ENCODE measurements at places on chromosomes 2 and 18.
A peak's percentile ranks its signal among the peaks of the same experiment; 100 is the strongest.

DNA sequence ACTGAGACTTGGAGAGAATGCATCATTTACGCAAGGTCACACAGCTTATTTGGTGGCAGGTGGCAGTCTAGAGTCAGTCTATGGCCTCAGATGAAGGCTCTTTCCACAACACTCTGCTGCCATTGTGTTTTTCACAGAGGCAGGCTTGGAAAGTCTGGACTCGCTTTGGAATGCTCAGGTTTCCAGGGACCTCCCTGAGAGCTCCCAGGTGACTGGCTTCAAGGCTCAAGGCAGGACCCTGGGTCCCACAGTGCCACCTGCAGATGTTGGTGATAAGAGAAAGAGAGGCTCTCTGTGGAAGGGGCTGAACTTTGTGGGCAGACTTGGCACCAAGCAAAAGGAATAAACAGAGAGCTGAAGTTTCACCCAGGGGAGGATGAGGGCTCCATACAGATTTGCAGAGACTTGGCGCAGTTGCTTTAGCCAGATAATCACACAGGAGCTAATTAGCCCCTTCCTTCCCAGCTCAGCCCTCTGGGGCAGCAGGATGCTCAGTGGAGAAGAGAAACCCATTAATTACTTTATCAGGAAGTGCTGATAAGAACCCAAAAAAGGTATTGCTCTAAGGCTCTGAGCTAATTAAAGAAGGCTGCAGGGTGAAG lies 103.5 kb downstream of the LBH start:
- peak; percentile 14 for DNase-seq

GRCh38 chr2:112181571-112182290 lies 43.5 kb downstream of the FBLN7 start:
- no peak for DNase-seq

DNA sequence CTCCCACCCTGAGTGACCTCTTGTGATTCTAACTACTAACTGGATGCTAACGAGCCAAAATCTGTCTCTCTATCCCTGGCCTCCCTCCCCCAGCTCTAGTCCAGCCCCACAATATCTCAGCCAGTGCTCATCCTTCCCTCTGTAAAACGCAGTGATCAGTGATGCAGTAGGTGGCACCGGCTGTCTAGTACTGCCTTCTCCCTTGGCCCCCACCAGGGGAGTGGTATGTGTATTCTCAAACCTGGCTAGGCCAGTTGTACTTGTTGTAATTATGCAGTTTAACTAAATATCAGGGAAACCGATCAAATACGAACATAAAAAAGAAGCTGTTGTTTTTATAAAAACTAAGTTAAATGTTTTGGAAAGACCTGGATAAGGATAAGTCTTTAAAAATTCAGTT lies 113.2 kb upstream of the ALPP start:
- DNase-seq = no peak

DNA sequence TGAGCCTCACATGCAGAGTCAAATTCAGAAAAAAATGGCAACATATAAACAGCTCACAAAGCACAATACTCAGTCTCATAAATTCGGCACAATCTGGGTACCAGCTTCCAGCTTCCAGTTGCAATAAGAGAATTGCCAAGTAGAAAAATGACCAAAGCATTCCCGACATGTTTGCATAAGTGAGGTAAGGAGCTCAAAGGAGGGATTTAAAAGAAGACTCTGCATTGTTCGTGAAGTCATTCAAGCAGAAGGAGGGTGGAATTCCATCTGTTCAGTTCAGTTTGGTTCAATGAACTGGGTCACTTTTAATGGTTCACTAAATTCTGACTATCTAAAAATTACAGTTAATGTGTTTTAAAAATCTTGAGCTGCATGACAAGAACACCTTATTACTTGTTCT lies 106.7 kb upstream of the KLHL14 start:
- no peak for DNase-seq

DNA sequence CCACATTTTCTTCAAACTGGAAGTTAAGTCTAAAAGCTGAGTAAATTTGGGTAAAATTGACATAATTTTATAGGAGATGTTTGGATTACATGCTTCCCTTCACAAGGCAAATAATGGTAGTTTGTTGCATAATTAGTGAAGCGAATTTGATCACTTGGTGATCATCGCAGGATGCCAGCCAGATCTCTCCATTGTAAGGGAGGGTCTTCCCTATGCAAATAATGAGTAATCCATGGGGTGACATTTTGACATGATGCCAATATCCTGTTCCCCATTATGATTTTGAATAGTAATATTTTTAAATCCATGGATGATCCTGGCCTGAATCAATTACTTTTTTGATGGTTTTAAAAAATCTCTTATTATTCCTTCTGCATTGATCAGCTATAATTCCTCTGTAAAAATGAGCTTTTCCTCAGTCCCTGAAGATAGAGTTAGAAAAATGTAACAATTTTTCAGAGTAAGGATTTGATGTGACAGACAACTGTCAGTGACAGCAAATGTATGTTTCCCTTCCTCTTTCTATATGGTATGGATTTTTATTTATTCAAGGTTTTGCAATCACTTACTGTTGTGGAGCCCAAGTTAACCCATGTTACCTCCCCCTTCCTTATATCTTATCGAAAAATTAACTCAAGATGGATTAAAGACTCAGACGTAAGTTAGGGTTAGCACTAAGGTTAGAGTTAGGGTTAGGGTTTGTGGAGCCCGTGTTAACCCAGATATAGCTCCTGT lies 21.4 kb downstream of the CCL20 start:
- no peak for DNase-seq

DNA sequence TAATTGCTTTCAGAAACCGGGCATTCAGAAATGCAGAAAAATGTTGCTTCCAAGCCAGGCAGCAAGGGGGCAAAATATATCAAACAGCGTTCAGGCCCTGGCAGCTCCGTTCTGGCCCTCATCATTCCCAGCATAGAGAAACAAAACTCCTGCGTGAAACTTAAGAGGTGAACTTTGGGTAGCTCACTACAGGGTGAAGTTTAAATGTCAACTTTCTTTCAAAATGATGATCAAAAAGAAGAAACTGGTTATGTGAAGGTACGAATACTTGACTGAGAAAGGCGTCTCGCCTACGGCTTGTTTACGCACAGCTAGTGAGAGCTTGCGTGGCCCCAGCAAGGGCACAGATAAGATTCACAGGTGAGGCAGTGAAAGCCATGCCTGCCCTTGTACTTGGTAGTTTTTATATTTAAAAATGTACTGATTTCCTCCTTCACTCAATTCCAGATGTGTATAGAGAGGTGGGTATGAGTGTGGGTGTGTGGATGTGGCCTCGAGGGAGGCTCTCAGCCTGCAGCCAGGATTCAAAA lies 127.5 kb downstream of the NFATC1 start:
- no peak for DNase-seq

DNA sequence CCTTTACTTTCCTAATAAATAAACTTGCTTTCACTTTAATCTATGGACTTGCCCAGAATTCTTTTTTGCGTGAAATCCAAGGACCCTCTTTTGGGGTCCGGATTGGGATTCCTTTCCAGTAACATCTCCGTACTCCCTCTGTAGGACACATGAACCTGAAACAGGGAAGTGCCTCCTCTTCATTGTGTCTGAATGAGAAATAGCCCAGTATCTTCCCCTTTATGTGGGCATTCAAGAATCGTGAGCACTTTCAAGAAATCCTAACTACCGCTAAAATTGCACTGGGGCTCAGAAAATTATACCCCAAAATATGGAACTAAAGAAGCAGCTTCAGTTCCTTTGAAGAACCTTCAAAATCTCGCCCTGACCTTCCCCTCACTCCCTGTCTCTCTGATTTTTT lies 7.8 kb upstream of the POMC start:
- DNase-seq = no peak

- no peak for DNase-seq
Measured at GRCh38 chr2:195094330-195094729, 562.7 kb upstream of the SLC39A10 start.

DNA sequence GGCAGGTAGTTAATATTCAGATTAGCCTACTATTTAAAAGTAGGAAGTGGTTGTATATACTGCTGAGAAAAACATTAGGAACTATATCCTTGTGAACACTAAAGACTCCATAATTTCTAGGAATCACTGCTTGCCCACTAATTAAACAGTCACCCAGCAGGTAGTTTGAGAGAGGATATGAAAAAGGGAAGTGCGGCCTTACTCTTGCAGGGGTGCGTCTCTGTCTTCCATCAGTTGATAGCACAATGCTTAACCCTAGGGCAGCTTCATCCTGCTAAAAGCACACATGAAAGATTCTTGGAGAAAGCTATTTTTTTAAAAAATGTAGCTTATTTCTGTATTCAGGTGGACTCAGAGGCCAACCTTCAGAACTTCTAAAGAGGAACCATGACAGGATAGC lies 53.1 kb upstream of the ATP5MC3 start:
- DNase-seq = no peak
